ENCODE measurements at places on chromosomes 5 and 9. TPM values are rescaled to one million over a fixed set of nuclear protein-coding genes. Genes with fewer than 3 reads are reported as not detected.
A peak's percentile ranks its signal among the peaks of the same experiment; 100 is the strongest.

LHX3 gene
- total RNA-seq = not detected

EPB41L4A gene
- 13.1 TPM for total RNA-seq

SLC1A3 gene
- 48.0 TPM for total RNA-seq

HEMGN gene
- 2.6 TPM for total RNA-seq

ZNF484 gene
- 14.8 TPM for total RNA-seq

IL33 gene
- 5.0 TPM for total RNA-seq

LTC4S gene
- 13.4 TPM for total RNA-seq

DNA sequence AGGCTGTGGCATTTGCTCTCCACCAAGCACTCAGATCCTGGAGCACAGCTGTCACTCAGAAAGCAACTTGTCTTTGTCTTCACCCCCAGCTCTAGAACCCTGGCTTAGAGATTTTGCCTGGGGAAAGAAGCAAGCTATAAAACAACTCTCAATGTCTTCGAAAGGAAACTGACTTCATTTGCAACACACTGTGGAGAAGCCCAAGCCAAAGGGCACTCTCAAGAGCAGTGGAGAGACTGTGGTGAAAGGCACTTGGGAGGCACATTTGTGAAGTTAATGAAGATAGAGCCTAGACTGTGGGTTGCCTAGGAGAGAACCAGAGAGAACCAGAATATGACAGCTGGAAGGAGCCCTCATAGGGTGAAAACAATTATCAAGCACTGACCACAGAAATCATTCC is 103.4 kb downstream of the CFAP95 start:
- H3K36me3 ChIP-seq = no peaks in the 10 kb centered on the region
- no peak overlapping the region for H3K27ac ChIP-seq
- no peak overlapping the region for H3K4me3 ChIP-seq
- no peak for DNase-seq

- peaks cover 32% of the 10 kb centered on the region for H3K36me3 ChIP-seq
- no peaks in the 10 kb centered on the region for H3K4me1 ChIP-seq
- no peak overlapping the region for H3K27ac ChIP-seq
- no peaks in the 10 kb centered on the region for H3K27me3 ChIP-seq
Observed at GRCh38 chr9:2742214-2742613, 24.9 kb downstream of the KCNV2 start.

DNA sequence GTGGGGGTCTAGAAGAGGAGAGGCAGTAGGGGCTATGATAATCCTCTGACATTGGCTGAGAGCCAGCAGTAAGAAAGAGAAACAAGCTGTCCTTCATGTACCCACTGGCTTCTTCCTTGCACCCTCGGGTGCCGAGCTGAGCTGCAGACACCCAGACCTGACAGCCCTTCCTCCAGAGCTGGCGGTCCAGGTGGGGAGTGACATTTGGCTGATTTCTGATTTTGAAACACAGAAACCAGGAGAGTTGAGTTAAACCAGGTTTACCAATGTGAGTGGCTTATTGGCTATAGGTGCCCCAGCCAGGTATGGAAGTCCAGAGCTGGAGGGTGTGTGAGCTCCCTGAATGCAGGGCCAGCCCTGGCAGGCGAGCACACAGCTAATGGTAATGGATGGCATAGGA is 59.2 kb downstream of the GADD45G start:
- no peaks in the 10 kb centered on the region for H3K36me3 ChIP-seq
- no peak overlapping the region for H3K4me3 ChIP-seq
- H3K27ac ChIP-seq = no peak overlapping the region
- no peak for DNase-seq

DNA sequence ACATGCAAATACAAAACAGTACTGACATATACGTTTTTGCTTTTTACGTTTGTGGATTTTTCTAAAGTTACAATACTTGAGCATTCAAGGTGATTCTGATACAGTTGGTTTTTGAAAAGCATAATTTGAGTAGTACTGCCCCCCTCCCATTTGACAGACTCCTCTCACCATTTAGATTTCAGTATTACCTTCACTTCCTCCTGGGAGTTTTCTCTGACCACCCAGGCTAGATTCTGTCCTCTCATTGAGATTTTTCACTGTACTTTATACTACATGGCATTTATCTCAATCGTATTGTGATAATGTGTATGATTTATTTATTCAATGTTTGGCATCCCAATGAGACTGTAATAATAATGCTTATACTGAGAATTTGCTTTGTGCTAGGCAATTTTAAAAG is 32.8 kb upstream of the SMAD5 start:
- H3K4me3 ChIP-seq = no peak overlapping the region
- H3K36me3 ChIP-seq = no peaks in the 10 kb centered on the region
- no peaks in the 10 kb centered on the region for H3K4me1 ChIP-seq
- no peak overlapping the region for H3K27ac ChIP-seq
- no peaks in the 10 kb centered on the region for H3K27me3 ChIP-seq

DNA sequence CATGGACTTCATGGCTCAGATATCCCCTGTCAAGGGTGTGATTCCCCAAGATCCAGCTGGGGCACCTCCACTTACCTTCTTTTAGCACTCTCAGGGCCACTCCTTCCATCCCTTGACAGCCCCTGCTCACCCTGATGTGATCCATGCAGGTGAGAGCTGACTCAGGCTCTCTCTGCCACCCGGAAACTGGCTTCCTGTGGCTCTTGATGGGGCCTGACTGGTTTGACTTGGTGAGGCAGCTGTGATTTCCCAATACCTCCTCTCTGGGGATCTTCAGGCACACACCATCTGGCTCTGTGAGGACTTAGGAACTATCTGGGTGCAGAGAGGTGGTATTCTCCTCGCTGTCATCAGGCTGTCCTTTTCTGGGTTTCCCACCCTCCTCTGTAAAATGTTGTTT is 7.9 kb upstream of the FAT2 start:
- H3K4me1 ChIP-seq = no peaks in the 10 kb centered on the region
- H3K27ac ChIP-seq = no peak overlapping the region
- DNase-seq = no peak
- H3K36me3 ChIP-seq = no peaks in the 10 kb centered on the region
- H3K4me3 ChIP-seq = no peak overlapping the region

DNA sequence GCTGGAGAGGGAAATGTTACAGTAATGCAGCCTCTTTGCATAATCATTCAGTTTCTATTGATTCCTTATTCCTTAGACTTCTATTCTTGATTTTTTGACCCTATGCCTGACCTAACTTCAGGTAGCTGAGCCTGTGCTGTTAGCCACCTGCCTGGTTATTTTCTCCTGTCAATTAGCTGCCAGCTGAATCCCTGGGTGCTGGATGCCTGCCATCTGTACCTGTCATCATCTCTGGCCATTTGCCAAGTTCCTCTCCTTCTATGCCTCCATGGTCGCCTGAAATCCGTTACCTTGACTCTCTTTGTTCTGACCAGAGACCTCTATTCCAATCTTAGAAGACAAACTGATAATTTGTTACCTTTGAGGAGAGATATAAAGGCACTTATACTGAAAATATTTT is 178.3 kb downstream of the CAVIN4 start:
- H3K27ac ChIP-seq = no peak overlapping the region
- no peak overlapping the region for H3K4me3 ChIP-seq
- no peaks in the 10 kb centered on the region for H3K4me1 ChIP-seq
- H3K36me3 ChIP-seq = no peaks in the 10 kb centered on the region

GRCh38 chr9:94081435-94081834 is 2.8 kb upstream of the PTPDC1 start:
- no peaks in the 10 kb centered on the region for H3K36me3 ChIP-seq

- no peaks in the 10 kb centered on the region for H3K36me3 ChIP-seq
- H3K27me3 ChIP-seq = no peaks in the 10 kb centered on the region
- H3K27ac ChIP-seq = no peak overlapping the region
- no peak overlapping the region for H3K4me3 ChIP-seq
- DNase-seq = no peak
- no peaks in the 10 kb centered on the region for H3K4me1 ChIP-seq
Observed at GRCh38 chr5:97628807-97629206, 445.8 kb upstream of the RIOK2 start.

DNA sequence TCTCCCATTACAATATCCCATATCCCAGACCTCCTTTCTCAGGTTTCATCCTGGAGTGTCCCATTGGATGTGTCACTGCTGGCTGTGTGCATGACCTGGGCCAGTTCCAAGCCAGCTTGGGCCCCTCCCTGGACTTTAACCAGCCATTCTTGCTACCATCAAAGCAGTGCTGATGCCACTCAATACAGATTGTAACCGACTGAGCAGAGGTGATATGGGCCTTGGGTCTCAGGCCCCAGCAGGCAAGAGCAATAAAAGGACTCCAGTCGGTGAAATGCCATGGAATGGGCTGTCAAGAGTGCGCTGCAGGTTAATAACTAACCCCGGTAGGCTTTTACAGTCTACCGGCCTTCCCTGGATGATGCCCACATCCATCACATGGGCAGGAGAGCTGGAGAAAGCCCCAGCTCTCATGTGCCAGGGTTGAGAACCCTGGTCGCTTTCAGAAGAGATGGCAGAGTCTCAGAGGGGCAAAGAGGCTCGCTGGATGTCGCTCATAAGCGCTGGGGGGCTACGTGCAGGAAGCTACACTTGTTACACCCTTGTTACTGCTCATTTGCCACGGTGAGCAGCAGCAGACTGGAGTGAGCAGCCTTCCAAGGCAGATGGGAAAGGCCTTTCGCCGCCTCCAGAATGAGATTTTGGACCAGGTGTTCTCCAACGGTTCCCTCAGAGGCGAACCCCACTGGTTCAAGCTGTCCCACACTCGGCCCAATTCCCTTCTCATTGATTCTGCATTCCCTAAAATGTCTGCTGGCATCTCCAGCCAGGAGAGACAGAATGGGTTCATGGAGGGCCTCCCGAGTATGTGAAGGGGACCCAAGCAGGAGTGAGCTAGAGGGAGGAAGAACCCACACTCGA is 13.2 kb downstream of the EPB41L4B start:
- H3K27ac ChIP-seq = no peak overlapping the region
- no peaks in the 10 kb centered on the region for H3K4me1 ChIP-seq
- no peak overlapping the region for H3K4me3 ChIP-seq
- no peaks in the 10 kb centered on the region for H3K27me3 ChIP-seq

GRCh38 chr5:23089286-23089685 is 236.1 kb upstream of the CDH12 start:
- no peak overlapping the region for H3K4me3 ChIP-seq
- H3K36me3 ChIP-seq = no peaks in the 10 kb centered on the region
- no peak overlapping the region for H3K27ac ChIP-seq
- no peaks in the 10 kb centered on the region for H3K27me3 ChIP-seq

- no peaks in the 10 kb centered on the region for H3K27me3 ChIP-seq
- no peak for DNase-seq
- H3K4me1 ChIP-seq = peaks cover 6% of the 10 kb centered on the region
- no peak overlapping the region for H3K4me3 ChIP-seq
- no peak overlapping the region for H3K27ac ChIP-seq
Observed at GRCh38 chr5:91266184-91266705, 116.9 kb downstream of the ARRDC3 start.

DNA sequence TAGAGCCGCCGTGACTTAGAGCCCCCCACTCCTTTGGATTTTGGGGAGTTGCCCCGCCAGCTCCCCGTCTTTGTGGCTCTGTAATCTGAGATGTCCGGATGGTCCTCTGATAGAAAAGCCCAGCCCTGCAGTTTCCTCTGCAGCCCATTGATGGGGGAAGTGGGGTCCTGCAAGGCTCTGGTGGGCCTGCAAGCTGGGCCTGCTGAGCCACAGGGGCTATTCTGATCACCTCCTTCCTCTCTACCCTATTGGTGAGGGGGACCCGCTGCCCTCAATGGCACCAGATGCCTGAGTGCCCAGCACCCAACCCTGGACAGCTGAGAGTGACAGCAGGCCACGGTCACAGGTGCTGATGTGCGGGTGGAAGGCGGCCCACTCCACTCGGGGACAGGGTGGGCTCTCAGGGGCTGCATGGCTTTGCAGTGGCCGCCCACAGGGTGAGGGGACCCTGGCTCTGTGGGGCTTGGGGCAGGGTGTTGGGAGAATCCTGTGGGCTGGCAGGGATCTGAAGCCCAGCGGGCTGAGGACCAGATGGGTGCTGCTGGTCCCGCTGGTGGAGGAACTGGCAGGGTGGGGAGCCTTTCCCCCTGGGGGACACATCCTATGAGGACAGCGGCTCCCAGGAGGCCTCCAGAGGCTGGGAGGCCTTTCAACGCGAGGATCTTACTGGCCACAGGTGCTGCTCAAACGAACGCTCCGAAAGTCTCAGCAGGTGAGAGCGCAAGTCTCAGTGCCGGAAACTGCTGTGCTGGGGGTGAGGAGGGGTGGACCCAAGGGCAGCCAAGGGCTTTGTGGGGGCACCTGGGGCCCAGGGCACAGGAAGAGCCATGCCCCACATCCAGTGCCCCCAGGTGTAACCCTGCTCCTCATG is 30.0 kb upstream of the LPCAT1 start:
- peaks cover 6% of the 10 kb centered on the region for H3K4me1 ChIP-seq
- no peaks in the 10 kb centered on the region for H3K36me3 ChIP-seq
- H3K27me3 ChIP-seq = no peaks in the 10 kb centered on the region

DNA sequence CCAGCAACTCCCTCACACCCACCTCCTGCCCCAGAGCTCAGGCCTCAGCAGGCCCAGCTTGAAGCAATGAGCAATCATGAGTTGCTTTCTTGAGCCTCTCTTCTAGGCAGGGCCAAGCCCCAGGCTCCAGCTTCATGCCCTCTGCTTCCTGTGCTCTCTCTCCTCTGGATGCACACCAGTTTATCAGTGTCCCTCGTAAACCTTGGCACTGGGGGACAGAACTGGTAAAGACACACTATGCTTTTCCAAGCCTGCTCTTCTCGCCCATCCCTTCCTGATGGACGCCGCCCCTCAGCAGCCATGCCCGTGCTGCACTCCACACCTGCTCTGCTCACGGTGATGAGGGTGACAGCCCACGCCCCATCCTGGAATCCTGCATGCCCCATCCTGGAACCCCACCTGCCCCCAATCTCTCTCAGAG is 49.4 kb upstream of the ORM1 start:
- no peaks in the 10 kb centered on the region for H3K27me3 ChIP-seq
- no peaks in the 10 kb centered on the region for H3K36me3 ChIP-seq
- H3K27ac ChIP-seq = no peak overlapping the region
- DNase-seq = peak; percentile 53
- no peak overlapping the region for H3K4me3 ChIP-seq

DNA sequence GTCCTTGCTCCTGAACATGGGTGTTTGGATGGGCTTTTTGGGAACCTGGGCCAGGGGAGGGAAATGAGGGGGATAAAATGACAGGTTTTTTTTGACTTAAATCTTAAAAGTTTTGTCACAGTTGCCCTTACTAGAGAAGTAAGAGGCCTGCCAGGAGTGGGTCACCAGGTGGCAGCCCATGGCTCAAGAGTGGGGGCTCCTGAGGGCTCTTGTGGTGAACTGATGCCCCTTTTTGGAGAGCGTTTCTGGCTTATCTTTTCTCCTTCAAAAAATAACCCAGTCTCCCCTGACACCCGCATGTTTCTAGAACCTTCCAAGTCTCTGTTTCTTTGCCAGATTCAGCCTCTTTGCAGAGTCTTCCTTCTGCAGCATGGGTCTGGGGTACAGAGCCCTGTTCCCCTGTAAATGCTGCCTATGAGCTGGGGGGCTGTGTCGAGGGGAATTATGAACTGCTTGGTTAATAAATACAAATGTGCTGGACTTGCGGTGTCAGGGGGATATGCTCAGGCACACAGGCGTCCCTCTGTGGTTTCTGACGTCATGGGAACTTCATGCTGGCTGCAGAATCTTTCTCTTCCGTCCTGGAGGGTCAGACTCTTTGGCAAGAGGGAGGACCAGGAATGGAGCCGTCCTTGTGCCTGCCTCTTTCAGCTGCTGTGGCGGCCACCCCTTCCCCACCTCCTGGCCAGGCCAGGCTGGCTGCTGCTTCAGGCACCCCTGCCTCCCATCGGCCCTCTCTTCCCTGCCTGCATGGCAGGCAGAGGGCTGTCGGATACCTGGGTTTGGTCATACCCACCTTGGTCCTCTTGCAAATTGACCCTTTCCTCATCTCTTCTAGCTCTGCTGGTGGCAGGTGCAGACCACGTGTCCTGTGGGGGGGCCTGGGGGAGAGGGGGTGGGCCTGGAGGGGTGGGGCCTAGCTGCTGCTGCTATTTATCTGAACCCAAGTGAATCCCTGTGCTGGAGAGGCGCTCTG is 30.1 kb downstream of the PTPA start:
- no peak overlapping the region for H3K4me3 ChIP-seq
- H3K36me3 ChIP-seq = peaks cover 11% of the 10 kb centered on the region
- peak; percentile 82 for DNase-seq
- peaks cover 100% of the 10 kb centered on the region for H3K4me1 ChIP-seq
- H3K27ac ChIP-seq = peak overlapping the region; percentile 99

Measured in spleen (tissue), 13 donors.